ENCODE measurements at places on chromosomes 5 and 9. TPM values are rescaled to one million over a fixed set of nuclear protein-coding genes. Genes with fewer than 3 reads are reported as not detected.
A peak's percentile ranks its signal among the peaks of the same experiment; 100 is the strongest.

Gene THG1L
- 10.6 TPM for total RNA-seq

Gene ALDOB
- not detected for total RNA-seq

Gene ANKRD18A
- 3.4 TPM for total RNA-seq

- peak overlapping the region; percentile 63 for H3K4me3 ChIP-seq
- peaks cover 88% of the 10 kb centered on the region for H3K27me3 ChIP-seq
- H3K27ac ChIP-seq = no peak overlapping the region
- DNase-seq = peak; percentile 47
Measured at GRCh38 chr9:21974722-21975409, 19.3 kb downstream of the CDKN2A start.

Gene BAG1
- 56.3 TPM for total RNA-seq

DNA sequence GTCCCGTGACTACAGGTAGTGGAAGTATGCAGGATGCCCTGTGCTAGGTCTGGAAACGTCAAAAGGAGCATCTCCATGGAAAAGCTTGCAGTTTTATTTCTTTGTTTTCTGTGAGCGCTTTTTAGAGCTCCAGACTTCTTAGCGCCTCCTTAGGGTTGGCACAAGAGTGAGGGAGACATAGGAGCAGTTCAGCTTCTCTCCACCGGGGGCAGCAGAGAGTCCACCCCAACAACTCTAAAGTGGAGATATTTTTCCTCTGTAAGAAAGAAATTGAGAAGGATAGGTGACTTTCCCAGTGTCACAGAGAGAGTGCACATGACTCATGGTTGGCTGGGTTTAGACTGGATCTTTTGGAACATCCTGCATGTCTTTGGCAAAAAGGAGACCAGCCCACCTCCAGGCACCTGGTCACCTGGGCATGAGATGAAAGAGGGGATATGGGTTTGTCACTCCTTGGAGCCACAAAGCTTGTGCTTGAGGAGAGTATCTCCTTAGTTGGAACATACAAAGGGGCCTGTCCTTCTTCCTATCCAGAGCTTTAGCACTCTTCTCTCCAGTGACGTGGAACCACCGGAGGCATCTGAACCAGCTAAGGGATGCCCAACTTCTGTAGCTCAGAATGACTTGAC, 637.7 kb downstream of the SEMA5A start:
- no peaks in the 10 kb centered on the region for H3K4me1 ChIP-seq
- no peak overlapping the region for H3K4me3 ChIP-seq

GRCh38 chr5:144406442-144406841, 235.8 kb downstream of the KCTD16 start:
- H3K27me3 ChIP-seq = no peaks in the 10 kb centered on the region
- no peak for DNase-seq
- no peaks in the 10 kb centered on the region for H3K4me1 ChIP-seq
- H3K4me3 ChIP-seq = no peak overlapping the region

- DNase-seq = peak; percentile 32
- H3K4me3 ChIP-seq = peak overlapping the region; percentile 58
- H3K27me3 ChIP-seq = no peaks in the 10 kb centered on the region
- peaks cover 10% of the 10 kb centered on the region for H3K36me3 ChIP-seq
- H3K4me1 ChIP-seq = peaks cover 72% of the 10 kb centered on the region
Measured at GRCh38 chr9:100087218-100087617, 11.6 kb downstream of the ERP44 start.

Gene NR4A3
- 3.2 TPM for total RNA-seq

GRCh38 chr5:52859628-52860027, 71.9 kb downstream of the ITGA1 start:
- H3K4me1 ChIP-seq = no peaks in the 10 kb centered on the region
- H3K36me3 ChIP-seq = no peaks in the 10 kb centered on the region
- H3K27me3 ChIP-seq = no peaks in the 10 kb centered on the region
- no peak for DNase-seq
- H3K4me3 ChIP-seq = no peak overlapping the region

- H3K4me1 ChIP-seq = no peaks in the 10 kb centered on the region
- H3K36me3 ChIP-seq = no peaks in the 10 kb centered on the region
- no peak overlapping the region for H3K27ac ChIP-seq
- peaks cover 15% of the 10 kb centered on the region for H3K27me3 ChIP-seq
Measured at GRCh38 chr9:818958-819357, 22.5 kb upstream of the DMRT1 start.

GRCh38 chr5:177442066-177442826, 4.4 kb upstream of the PRR7 start:
- H3K4me1 ChIP-seq = peaks cover 65% of the 10 kb centered on the region
- no peak overlapping the region for H3K27ac ChIP-seq
- no peaks in the 10 kb centered on the region for H3K27me3 ChIP-seq
- H3K4me3 ChIP-seq = no peak overlapping the region

Gene SHOC1
- not detected for total RNA-seq

GRCh38 chr5:10591159-10591558, 27.3 kb downstream of the ANKRD33B start:
- no peak for DNase-seq
- H3K27me3 ChIP-seq = peaks cover 1% of the 10 kb centered on the region
- peaks cover 13% of the 10 kb centered on the region for H3K36me3 ChIP-seq
- no peak overlapping the region for H3K27ac ChIP-seq
- H3K4me1 ChIP-seq = peaks cover 30% of the 10 kb centered on the region
- H3K4me3 ChIP-seq = no peak overlapping the region

GRCh38 chr5:73280821-73281746, 108.1 kb downstream of the TMEM174 start:
- H3K4me1 ChIP-seq = no peaks in the 10 kb centered on the region
- no peak for DNase-seq
- no peak overlapping the region for H3K27ac ChIP-seq
- H3K27me3 ChIP-seq = peaks cover 21% of the 10 kb centered on the region
- H3K4me3 ChIP-seq = no peak overlapping the region

DNA sequence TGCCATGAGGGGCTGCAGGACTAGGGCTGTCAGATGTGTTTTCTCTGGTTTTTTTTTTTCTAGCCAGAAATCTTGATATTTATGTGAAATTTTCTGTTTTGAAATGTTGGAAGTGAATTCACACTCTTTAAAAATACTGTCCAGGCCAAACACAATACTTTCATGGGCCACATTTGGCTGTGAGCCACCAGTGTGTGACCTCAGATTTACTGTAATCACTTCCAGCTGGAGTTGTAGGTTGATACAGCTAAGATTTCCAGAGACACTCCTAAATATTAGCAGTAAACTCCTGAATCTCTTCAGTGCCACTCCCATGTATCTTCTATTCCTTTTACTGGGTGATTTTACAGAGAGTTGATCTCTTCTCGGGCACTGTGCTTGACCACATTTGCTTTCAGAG, 92.2 kb upstream of the CKMT2 start:
- H3K4me1 ChIP-seq = no peaks in the 10 kb centered on the region
- H3K27me3 ChIP-seq = no peaks in the 10 kb centered on the region
- no peak overlapping the region for H3K4me3 ChIP-seq
- H3K36me3 ChIP-seq = no peaks in the 10 kb centered on the region

Data from activated CD4-positive, alpha-beta memory T cell treated with anti-CD3 and anti-CD28 coated beads, Interleukin-2, amount 10 ng/mL, durations not matched to agents 7 days and 5 days (primary cell).